ENCODE measurements at places on chromosomes 1 and 21.

DNA sequence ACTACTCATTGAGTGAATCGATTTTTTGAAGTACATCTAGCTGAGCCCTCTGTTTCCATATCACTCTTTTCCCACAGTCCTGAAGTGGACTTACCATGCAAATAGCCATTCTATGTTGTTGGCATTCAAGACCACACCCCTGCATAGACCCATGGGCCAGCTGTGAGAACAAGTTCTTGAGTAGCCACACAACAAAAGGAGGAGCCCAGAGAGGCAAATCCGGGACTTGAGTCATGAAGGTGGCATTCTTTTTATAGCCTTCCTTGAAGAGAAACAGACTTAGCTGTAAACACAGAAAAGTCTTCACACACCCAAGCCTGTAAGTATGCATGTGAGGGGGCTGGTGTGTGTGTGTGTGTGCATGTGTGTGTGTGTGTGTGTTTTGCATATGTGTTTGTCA, 13.8 kb upstream of the SPRR5 start:
- DNase-seq, result no peak

DNA sequence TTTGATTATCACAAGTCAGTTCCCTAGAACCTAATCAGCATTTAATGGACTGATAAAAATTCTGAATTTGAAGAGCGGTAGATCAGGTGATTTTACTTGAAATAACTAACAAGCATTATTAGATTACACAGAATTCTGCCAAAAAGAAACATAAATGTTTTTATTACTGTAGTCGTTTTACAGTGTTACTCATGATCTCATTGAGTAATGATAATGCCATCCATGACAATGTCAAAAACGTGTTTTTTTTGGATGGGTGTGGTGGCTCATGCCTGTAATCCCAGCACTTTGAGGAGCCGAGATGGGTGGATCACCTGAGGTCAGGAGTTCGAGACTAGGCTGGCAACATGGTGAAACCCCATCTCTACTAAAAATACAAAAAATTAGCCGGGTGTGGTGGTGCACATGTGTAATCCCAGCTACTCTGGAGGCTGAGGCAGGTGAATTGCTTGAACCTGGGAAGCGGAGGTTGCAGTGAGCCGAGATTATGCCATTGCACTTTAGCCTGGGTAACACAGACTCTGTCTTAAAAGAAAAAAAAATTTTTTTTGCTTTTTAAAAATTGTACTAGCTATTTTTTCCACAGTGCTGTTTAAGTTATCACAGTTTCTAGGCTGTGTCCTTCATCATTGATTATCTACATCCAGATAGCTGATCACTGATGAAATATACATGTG, 56.6 kb downstream of the LAMC1 start:
- DNase-seq, result no peak

DNA sequence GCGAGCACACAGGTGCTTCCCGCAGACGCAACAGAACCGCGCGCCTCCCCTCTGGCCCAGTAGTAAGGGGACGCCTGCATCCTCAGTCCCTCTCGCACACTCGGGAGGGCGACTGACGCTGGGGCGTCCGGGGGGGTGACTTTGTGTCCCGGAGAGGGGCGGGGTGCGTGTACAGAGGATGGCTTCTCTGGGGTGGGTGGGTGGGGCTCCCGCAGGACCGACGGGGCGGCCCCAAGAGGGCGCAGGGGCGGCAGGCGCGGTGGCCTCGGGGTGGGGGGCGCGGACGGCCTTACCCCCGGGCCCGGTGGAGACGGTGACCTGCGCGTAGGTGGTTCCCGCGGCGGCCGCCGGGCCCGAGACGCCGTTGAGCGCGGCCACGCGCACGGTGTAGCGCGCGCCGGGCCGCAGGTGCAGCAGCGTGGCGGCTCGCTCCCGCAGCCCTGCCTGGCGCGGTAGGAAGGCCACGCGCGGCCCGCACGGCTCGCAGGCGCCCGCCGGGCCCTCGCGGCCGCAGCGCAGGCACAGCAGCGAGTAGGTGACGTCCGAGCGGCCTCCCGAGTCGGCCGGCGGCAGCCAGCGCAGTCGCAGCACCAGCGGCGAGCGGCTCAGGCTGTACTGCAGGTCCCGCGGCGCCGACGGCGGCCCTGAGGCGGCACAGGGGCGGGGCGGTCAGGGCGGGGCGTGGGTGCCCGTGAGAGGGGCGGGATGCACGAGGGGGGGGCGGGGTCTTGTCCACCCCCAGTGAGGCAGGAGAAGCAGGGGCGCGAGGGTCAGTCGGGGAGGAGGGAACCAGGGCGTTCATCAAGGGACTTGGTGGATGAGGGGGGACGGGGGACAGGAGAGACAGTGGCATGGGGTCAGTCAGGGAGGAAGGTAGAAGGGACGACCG, 12.1 kb downstream of the EPHA10 start:
- DNase-seq, result peak; percentile 72

- DNase-seq, result no peak
Observed at GRCh38 chr21:29170944-29171343, 40.5 kb downstream of the MAP3K7CL start.

DNA sequence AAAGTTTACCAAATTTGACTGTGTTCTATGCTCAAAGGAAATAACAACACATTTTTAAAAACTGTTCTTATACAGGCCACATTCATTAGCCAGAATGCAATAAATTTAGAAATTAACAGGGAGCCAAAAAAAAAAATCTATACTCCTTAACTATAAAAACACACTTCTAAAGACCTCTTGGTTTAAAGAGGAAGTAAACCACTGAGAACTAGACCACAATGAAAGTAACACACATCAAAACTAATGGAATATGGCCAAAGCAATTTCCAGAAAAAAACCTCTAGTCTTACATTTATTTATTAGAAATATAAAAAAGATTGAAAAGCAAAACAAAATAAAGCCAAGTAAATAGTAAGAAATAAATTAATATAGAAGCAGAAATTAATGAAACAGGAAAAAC, 48.9 kb upstream of the GADD45A start:
- no peak for DNase-seq

DNA sequence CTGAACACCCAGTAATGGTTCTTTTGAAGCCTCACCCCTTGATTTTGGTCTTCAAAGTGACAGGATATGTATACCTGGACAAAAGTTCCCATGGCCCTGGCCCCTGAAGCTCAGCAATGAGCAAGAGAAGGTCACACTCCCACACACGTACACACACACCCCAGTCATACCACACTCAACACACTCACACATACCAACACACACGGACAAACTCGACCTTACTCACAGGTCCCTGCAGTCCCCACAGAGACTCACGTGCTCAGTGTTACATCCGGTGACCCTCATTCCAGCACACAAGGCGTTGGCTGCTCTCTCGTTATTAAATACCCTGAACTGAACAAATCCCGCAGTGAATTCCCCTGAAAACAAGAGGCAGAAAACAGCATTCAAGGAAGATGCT, 5.9 kb downstream of the ITLN1 start:
- no peak for DNase-seq

- peak; percentile 83 for DNase-seq
Observed at GRCh38 chr1:154999571-155000410, 2.8 kb upstream of the ZBTB7B start.

- no peak for DNase-seq
Observed at GRCh38 chr21:39016740-39017315, 166.4 kb downstream of the PSMG1 start.

DNA sequence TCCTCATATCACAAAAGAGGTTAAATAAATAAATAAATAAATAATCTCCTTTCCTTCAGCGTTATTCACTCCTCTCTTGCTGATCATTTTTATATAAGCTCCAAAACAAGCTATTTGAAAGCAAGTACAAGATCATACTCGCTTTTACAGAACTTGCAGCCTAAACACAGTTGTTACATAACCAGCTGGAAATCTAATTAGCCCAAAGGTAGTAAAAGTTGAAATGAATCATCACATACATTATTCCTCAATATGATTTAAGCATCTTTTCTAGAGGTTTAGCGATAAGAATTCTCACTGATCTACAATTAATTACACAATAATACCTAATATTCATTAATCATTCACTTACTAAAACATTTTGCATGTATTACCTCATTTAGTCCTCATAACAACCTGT, 160.2 kb downstream of the COP1 start:
- DNase-seq, result no peak

DNA sequence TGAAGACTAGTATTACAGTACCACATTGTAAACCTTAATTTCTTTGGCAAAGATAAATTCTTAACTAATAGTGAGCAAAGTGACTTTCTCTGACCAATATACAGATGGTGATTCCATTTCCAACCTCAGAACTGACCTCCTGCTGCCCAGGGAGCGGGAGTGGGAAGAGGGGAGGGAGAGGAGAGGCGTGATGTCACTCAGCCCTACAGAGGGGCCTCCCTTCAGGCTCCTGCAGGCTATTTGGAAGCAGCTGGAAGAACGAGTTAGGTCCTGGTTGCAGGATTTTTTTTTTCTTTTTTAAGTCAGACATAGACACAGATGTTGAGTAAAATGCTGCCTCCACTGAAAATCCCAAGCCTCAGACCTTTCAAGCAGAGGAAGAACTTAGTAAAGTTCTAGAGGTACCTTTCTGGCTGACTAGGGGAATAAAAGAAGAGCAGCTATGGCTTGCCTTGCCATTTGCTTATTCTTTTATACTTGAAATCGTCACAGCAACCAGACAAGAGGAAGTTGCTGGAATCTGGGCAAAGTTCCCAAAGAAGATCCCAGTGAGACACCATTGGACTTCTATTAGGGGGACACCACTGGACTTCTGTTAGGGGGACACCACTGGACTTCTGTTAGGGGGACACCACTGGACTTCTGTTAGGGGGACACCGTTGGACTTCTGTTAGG, 54.5 kb downstream of the EXO1 start:
- DNase-seq, result no peak

GRCh38 chr1:79323239-79324025, 316.9 kb upstream of the ADGRL4 start:
- no peak for DNase-seq

DNA sequence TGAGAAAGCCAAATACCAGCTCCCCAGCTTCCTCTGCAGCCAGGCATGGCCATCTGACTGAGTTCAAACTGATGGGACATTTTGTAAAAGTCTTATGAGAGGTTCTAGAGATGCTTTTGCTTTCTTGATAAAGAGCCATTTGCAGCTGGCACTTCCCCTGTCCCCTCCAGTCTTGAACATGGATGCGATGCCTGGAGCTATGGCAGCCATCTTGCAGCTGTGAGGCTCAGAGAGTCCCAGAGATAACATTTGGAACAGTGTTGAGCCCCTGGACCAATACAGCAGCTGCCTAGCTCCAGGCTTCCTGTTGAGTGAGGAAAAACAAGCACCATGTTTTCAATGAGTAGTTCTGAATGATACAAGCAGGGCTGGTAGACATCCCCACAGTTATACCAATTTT, 13.8 kb downstream of the CDCP2 start:
- DNase-seq, result no peak

GRCh38 chr1:54013393-54014008, 4.5 kb downstream of the LDLRAD1 start:
- no peak for DNase-seq

DNA sequence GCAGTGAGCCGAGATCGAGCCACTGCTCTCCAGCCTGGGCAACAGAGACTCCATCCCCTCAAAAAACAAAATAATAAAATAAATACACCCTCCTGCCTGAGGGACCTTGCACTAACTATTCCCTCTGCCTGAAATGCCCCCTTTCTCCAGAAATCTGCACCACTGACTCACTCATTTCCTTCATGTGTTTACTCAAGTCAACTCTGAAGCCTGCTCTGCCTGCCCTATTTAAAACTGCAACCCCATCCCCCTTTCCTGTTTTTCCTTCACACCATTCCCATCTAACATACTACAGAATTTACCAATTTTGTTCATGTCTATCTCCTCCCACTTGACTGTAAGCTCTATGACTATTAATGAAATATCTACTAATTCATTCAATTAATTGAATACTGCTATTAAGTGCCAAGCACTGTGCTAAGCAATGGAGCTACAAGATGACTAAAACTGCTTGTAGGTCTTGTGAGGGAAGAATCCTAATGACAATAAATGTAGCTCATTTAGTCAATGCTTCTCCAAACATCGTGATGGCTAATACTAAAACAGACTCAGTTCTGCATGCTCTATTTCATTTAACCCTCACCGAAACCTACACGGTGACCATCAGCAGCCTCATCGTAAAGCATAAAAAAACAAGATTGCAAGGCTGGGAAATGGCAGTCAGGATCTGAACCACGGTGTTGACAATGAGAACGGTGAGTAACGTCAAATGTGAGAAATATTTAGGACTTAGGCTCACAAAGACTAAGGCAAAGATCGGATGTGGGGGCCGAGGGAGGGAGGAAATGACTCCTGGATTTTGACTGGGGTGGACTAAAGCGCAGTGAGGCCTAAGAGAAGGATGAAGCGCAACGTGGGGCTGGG, 749 bp upstream of the TMEM39B start:
- DNase-seq, result peak; percentile 24

DNA sequence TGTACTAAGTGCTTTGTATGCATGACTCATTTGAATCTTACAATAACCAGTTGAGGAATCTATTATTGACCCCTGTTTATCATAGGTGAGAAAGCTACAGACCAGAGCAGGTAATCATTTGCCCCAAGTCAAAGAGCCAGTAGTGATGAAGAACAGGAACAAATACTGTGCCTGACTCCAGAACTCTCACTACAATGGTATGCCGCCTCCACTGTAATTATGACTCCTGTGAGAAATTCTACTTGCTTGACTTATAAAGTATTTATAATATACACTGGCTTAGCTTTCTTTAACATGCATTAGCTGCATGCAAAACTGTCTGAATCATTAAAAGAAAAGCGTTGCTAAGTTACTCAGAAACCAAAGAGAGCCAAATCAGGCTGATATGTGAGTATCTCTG, 92.6 kb downstream of the ZNF281 start:
- DNase-seq, result no peak

DNA sequence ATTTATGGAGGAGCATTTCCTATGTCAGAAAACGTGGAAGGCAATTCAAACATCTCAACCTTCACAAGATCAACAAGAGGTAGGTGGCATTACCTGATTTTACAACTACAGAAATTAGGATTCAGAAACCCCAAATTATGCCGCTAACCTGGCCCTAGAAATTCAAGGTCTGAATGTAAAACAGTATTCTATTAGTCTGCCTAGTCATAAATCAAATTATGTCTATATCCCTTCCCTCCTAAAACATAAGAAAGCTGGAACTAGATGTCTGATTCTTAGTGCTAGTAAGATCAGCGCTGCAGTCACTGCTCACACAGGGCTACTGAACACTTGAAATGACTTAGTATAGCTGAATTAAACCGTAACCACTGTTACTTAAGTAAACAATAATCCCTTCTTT, 1.4 kb downstream of the TOMM20 start:
- no peak for DNase-seq

- peak; percentile 29 for DNase-seq
Observed at GRCh38 chr1:171984850-171985485, 143.7 kb downstream of the DNM3 start.

- DNase-seq, result no peak
Observed at GRCh38 chr1:231526536-231526935, 1.9 kb upstream of the TSNAX start.

DNA sequence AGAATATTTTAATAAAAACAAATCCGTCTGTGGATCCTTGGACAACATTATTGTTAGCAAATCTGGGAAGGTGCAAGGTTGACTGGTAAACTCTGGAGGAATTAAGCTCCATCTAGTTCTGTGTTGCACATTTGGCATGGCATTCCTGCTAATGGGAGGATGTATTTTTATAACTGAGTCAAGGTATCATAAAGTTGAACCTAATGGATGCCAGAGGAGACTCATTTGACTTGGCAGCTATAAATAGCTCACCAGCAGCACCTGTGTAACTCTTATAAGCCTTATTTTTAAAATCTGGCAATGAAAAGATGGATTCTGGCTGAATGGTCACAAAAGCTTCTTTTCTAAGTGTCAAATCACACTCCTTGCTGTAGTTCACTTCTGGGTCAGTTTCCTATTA, 118.5 kb upstream of the ADAMTS5 start:
- no peak for DNase-seq
